ENCODE measurements at places on chromosomes 6 and 20. TPM values are rescaled to one million over a fixed set of nuclear protein-coding genes. Genes with fewer than 3 reads are reported as not detected.

The DIDO1 gene
- 58.3 TPM for total RNA-seq

The WFDC10B gene
- not detected for total RNA-seq

GRCh38 chr6:65964261-65964660, 257.2 kb upstream of the EYS start:
- no peak for DNase-seq

DNA sequence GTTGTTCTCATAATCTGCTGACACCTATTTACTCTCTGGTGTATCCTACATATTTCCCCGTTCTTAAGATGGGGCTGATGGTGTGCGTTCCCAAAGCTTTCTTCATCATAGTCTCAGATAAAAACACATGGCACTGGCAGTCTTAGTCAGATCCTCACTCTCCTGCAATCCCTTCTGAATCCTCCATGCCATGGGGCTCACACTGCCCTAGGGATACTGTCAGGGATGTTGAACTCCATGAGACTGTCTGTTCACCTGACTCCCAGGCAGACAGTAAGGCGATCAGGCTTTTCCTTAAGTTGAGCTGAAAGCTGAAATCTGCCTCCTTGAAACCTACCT, 76.0 kb downstream of the SLX4IP start:
- DNase-seq: no peak

DNA sequence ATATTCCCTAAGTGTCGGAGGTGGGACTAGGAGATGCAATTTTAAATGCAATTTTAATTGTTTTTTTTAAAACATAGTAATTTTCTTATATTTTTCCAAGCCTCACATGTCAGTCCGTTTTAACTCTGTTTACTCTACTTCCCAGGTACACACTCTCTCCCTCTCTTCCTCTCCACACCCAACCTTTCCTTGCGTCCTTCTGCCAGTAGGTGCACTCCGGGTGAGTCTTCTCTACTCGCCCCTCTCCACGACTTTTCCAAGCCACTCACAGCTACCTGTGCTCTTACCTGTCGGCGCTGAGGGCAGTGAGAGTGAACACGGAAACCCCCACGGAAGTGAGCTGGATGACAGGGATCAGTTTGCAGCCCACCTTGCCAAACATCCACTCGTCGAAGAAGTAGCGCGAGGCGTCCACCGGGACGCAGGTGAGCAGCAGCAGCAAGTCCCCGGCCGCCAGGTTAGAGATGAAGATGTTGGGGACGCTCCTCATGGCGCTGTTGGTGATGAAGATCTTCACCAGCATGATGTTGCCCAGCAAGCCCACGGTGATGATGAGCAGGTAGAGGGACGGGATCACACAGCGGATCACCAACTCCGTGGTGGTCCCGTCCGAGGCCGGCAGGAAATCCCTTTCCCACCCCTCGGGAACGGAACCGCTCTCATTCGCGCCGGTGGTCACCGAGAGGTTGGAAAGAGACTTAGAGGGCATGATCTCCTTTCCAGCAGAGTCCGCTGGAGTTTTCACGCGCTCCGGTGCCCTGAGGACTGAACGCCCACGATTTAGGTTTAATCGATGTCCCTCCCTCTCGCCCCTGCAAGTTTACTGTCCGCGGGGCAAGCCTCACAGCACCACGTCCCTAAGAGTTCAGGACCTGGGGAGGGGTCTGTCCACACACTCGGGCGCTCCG, 44.5 kb upstream of the GJE1 start:
- DNase-seq: no peak

All from T-helper 17 cell (primary cell).